ENCODE measurements at places on chromosomes 11 and 22.

- DNase-seq, result no peak
These were observed 21.5 kb downstream of the NAV2 start for GRCh38 chr11:19734171-19734570.

GRCh38 chr22:17920992-17921650, 103.2 kb downstream of the MICAL3 start:
- peak; percentile 22 for DNase-seq

DNA sequence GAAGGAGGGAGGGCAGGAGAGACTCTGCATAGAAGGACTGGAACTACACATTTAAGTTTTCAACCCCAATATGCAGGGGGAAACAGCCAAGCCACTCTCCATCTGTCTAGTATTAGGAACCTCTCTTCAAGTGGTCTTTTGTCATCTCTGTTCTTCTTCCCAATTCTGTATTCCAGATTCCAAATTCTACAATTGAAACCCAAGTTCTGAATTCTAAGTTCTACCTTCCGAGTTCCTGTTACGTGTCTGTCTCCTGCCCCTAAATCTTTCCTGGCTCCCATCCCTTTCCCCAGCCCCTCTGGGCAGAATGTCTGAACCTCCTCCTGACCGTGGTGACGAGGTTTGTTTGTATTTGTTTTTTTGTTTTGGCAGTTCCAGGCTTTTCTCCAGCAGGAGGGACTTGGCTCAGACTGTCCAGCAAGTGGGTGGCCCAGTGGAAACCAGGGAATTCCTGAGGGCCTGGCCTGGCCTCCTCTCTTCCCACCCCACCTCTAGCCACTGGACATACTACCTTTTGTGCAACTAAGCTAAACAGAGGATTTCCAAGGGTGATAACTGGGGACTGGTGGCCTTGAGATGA, 1.6 kb upstream of the THOC5 start:
- DNase-seq, result no peak

DNA sequence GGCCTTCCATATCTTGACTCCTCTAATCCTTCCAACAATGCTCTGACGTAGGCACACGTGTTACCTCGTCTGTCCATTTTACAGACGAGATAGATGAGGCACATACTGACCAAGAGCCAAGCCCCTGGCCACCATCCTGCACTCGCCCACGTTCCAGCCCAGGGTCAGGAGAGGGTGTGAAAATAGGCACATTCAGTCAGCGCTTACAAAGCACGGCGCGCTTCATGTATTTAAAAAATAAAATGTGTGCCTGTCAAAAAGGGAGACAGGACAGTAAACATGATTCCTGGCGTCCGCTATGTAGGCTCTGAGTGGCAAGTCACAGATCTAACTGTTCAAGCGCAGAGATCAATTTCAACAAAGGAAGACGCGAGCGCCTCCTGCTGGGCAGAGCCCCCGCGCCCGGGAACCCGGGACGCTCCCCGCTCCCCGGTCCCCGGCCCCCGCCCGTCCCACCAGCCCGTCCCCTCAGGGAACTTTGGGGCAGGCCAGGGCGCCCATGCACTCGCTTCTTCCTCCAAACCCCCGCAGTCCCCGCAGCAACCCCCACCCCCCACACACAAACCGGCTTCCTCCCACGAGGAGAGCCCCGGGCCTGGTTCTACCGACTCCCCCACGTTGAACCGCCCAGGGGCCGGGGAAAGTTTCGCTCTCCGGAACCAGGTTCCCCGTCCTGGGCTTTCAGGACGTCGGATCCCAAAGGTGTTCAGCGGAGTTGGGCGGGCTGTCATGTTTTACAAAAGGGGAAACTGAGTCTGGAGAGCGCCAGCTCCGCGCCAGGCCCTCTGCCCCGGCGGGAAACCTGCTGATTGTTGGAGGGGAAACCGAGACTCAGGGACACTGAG, 10.4 kb upstream of the C1QTNF6 start:
- peak; percentile 61 for DNase-seq

DNA sequence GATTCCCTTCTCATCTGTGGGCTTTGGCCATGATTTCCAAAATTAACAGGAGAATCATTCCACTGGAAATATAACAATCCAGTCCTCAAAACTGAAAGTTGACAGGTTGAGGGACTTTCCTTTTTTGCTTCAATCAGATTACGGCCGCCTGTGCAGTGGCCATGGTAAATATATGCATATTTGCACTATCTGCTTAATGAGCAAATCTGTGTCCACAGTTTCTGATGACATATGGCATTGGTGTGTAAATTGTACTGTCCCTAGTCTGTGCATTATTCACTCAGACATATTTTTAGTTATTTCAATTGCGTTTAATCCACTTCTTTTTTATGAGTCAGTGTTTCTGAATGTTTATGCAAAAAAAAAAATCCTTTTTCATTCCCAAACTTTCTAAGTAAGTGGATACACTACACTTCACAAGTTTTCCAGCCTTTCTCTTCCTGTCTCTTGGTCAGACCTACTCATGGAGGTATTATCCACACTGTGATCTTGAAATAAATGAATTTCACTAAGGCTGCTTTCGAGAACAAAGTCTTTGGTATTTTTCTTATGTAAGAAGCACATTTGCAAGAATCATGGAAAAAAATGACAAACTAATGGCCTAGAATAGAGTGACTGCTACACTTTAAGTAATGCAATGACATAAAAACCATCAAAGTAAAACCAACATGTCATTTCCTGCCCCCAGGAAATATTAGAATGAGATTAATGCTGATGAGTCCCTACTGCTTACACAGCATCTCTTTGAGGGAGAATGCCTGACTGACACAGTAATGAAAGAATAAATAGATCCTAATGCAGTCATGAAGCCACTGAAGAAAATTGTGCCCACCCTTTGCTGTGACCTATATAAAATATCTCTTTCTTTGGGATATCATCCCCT, 76.4 kb upstream of the MTNR1B start:
- DNase-seq, result no peak

DNA sequence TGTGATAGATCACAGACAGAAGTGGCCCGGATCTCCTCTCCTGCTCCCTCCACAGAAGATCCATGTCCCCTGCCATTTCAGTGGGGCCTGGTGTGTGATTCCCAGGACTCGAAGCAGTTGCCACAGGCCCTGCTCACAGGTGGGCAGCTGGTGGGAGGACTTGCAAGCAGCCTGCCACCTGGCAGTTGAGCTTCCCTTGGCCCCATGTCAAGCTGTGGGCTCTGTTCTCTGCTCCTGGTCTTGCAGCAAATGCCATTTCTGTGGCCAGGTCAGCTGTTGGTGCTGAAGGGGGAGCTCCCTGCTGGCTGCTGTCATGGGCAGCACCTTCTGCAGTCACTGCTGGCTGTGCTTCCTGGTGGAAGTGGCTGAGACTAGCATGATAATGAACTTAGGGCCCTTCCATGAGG, 59.1 kb upstream of the SLC22A12 start:
- no peak for DNase-seq

- DNase-seq, result peak; percentile 42
These were observed 27.5 kb upstream of the PLAAT3 start for GRCh38 chr11:63641727-63642126.
